Activated CD4-positive, alpha-beta T cell treated with anti-CD3 and anti-CD28 coated beads, Interleukin-2, amount 10 ng/mL, durations not matched to agents 7 days and 5 days (primary cell): ENCODE measurements at places on chromosomes 1 and 21. TPM values are rescaled to one million over a fixed set of nuclear protein-coding genes. Genes with fewer than 3 reads are reported as not detected.

DNA sequence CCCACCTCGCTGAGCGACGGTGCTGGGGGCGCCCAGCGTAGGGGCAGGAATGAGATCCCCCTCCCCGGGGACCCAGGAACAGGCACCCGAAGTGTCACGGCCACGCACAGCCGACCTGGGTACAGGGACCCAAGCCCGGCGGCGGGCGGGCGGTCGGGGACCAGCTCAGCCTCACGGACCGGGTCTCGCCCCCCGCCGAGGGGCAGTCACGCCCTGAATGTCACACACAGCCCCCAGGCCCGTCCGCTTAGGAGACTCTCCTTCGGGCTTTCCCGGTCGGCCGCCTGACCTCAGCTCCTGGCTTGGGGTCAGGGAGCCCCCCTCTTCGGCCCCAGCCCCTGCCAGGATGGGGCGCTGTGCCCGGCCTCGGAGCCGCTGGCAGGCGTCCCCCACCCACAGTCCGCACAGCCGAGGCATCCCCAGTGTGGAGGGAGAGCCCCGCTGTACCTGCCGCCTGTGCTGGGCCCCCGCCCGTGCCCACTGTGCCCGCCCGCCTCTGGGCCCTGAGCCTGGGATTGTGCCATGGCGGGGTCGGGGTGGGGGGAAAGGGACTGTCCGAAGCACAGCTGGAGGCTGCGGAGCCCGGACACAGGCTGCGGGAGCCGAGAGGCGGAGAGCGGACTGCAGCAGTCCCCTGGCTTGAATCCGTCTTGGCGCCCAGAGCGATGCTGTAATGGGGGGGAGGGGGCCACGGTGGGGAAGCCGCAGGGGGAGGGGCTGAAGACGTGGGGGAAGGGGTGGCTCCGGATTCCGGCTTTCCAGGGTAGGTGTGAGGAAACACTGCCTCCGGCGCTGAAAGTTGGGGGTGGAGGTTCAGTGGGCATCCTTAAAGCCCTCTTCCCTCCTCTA, 627 bp upstream of the DLGAP3 start:
- peaks cover 2% of the 10 kb centered on the region for H3K36me3 ChIP-seq
- DNase-seq, result no peak

DNA sequence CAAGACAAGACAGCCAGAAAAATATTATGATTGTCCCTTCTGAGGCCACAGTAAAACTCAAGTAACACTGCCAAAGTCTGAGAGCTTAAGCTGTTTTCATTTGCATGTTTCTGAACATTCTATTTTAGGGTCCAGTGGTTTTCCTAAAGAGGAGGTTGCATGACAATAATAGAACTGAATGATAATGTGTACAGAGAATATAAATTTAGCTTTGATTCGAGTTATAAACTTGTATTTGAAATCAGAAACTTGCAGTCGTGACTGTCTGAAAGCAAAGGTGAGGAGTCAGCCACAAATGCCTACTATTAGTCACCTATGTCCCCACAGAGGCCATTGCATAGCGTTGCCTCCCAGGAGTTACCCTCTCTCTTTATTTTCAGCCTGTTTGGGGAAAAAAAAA, 363.1 kb upstream of the ADGRL2 start:
- no peak for DNase-seq
- H3K36me3 ChIP-seq, result no peaks in the 10 kb centered on the region
- no peak overlapping the region for H3K4me3 ChIP-seq
- no peak overlapping the region for H3K27ac ChIP-seq
- no peaks in the 10 kb centered on the region for H3K4me1 ChIP-seq

DNA sequence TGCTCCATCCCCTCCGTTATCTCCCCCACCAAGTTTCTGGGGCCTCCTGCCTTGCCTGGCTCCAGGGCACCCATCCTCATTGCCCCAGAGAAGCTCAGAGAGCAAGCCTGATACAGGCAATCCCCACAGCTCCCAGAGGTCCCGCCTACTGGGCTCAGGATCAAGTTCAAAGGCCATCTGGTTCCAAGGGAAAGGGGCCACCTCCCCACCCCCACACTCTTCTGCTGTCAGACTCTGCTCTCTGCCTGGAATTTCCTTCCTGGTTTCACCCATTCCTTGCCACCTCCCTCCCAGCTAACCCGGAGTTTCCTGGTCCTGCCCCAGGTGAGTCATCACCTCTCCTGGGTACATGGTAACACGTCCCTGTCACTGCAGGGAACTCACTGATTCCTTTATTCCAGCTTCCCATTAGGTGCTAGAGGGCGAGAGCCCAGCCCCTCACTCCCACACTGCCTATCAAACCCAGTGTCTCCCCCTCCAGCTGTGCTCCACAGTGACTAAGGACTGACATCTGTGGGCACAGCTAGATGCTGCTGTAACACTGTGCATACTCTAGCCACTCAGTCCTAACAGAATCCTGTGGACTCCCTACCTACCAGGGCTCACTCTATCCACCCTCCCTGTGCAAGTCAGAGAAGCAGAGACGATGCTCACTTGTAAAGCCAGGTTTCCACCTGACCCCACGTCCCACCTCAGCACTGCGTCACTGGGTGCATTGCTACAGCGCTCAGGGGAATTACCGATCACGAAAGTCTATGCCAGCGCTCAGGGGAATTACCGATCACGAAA, 21.8 kb downstream of the RSPH1 start:
- DNase-seq, result no peak
- no peaks in the 10 kb centered on the region for H3K4me1 ChIP-seq
- no peak overlapping the region for H3K27ac ChIP-seq

- H3K36me3 ChIP-seq, result no peaks in the 10 kb centered on the region
- no peaks in the 10 kb centered on the region for H3K4me1 ChIP-seq
- DNase-seq, result no peak
- no peak overlapping the region for H3K27ac ChIP-seq
- H3K4me3 ChIP-seq, result no peak overlapping the region
- no peaks in the 10 kb centered on the region for H3K27me3 ChIP-seq
These were observed 32.7 kb downstream of the OR13G1 start for GRCh38 chr1:247646867-247647266.

GRCh38 chr1:190262538-190262937, 215.1 kb downstream of the BRINP3 start:
- no peaks in the 10 kb centered on the region for H3K4me1 ChIP-seq
- no peaks in the 10 kb centered on the region for H3K27me3 ChIP-seq
- DNase-seq, result no peak
- H3K4me3 ChIP-seq, result no peak overlapping the region
- no peaks in the 10 kb centered on the region for H3K36me3 ChIP-seq

GRCh38 chr1:25530186-25531081, 13.0 kb upstream of the LDLRAP1 start:
- DNase-seq, result no peak
- no peak overlapping the region for H3K4me3 ChIP-seq
- peaks cover 2% of the 10 kb centered on the region for H3K4me1 ChIP-seq
- H3K27ac ChIP-seq, result no peak overlapping the region
- peaks cover 1% of the 10 kb centered on the region for H3K27me3 ChIP-seq

DNA sequence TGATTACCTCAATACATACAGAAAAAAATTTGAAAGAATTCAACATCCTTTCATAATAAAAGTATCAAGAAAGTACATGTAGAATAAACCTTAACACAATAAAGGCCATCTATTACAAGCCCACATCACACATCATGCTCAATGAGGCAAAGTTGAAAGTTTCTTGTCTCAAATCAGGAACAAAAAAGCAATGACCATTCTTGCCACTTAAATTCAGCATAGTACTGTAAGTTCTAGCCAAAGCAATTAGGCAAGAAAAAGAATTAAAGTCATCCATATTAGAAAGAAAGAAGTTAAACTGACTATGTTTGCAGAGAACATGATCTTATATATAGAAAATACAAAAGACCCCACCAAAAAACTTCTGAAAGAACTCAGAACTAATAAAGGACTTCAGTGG, 44.5 kb downstream of the KCNT2 start:
- H3K4me1 ChIP-seq, result no peaks in the 10 kb centered on the region
- H3K27me3 ChIP-seq, result no peaks in the 10 kb centered on the region
- no peak overlapping the region for H3K4me3 ChIP-seq
- no peak for DNase-seq
- H3K36me3 ChIP-seq, result no peaks in the 10 kb centered on the region

DNA sequence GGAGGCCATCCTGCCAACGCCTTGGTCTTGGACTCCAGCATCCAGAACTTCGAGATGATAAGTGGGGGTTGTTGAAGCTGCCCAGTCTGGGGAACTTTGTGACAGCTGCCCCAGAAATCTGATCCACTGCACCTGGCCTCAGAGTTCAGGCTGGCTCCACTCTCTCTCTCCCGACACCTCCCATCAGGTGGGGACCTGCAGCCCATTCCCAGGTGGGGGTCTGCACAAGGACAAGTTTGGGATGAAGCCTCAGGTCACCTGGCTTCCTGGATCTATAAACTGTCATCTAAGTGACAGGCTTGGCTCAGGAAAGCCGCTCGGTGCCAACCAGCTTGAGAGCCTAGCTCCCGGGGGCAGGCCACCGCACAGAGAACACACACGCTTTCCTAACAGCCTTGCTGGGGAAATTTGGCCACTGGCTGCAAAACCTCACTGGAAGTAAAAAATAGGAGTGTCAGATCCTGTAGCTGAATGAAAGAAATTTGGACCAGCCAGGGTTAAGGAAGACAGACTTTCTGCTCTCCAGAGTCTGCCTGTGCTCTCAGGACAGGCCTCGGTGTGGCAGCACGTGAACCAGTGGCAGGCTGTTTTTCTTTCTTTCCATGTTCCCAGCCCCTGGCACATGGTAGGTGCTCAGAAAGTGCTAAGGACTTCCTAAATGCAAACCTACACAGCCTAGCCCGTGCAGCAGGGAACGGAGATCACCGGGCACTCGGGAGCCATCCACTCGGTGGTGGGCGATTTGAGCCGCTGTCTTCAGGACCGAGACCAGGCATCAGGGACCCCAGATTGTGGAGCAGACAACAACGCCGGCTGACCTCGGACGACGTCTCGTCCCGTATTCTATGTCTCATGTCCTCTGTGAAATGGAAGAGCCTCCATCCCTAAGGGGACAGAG, 42.6 kb upstream of the LBR start:
- no peak for DNase-seq
- no peak overlapping the region for H3K4me3 ChIP-seq
- H3K4me1 ChIP-seq, result peaks cover 60% of the 10 kb centered on the region
- peaks cover 3% of the 10 kb centered on the region for H3K36me3 ChIP-seq

DNA sequence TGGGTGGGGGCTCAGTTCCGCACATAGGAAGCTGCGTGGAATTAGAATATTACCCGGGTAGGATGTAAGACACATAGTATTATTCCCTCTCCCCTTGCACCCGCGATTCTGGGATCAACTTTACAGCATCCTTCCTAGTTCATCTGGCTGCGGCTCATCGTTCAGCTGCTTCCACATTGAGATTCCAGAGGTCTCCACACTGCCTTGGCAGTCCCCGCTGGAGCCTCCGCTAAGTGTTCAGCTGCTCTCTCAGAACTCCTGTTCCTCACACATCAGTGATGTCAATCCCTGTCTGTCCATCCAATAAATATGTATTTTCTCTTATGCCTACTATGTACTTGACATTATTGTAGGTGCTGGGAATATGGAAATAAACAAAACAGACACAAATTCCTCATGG, 135.6 kb upstream of the SYT6 start:
- no peaks in the 10 kb centered on the region for H3K27me3 ChIP-seq
- H3K4me3 ChIP-seq, result no peak overlapping the region
- no peak for DNase-seq
- no peaks in the 10 kb centered on the region for H3K36me3 ChIP-seq

GRCh38 chr1:181812208-181812607, 249.3 kb downstream of the ZNF648 start:
- DNase-seq, result no peak
- H3K4me3 ChIP-seq, result no peak overlapping the region
- no peaks in the 10 kb centered on the region for H3K4me1 ChIP-seq
- no peak overlapping the region for H3K27ac ChIP-seq

GRCh38 chr1:231693361-231694074, 66.9 kb downstream of the DISC1 start:
- DNase-seq, result no peak
- H3K4me1 ChIP-seq, result peaks cover 13% of the 10 kb centered on the region
- peaks cover 4% of the 10 kb centered on the region for H3K36me3 ChIP-seq
- H3K4me3 ChIP-seq, result no peak overlapping the region

COL8A2 gene
- total RNA-seq, result not detected

S100A1 gene
- total RNA-seq, result not detected

SPRR4 gene
- not detected for total RNA-seq

CDK18 gene
- 2.9 TPM for total RNA-seq

CFAP410 gene
- total RNA-seq, result 16.0 TPM

TNFRSF9 gene
- 0.62 TPM for total RNA-seq

TMOD4 gene
- total RNA-seq, result 2.7 TPM

CRABP2 gene
- total RNA-seq, result 0.77 TPM

PTPN14 gene
- total RNA-seq, result 0.32 TPM
